H9 (cell line): ENCODE measurements at places on chromosomes 12 and 14.

DNA sequence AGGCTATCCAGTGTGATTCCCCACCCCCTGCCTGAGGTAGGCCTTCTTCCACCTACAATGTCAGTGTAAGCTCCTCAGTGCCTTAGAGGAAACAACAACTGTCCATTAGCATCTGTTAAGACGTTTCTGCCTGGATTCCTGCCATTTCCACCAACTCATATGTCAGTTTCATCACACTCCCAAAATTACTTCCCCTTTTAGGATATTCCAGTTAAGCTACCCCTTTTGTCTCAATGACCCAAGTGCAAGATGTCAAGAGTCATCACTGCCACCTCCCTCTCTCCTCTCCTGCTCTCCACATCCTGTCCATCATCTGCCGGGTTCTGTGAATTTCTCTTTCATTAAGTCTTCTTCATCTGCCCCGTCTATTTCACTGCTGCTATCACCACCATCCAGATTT is 189.4 kb downstream of the DPF3 start:
- no peak for DNase-seq

- DNase-seq: no peak
Measured at GRCh38 chr14:81137316-81137715, 83.4 kb downstream of the GTF2A1 start.

- DNase-seq: no peak
Measured at GRCh38 chr12:27552886-27553560, 29.0 kb downstream of the PPFIBP1 start.

DNA sequence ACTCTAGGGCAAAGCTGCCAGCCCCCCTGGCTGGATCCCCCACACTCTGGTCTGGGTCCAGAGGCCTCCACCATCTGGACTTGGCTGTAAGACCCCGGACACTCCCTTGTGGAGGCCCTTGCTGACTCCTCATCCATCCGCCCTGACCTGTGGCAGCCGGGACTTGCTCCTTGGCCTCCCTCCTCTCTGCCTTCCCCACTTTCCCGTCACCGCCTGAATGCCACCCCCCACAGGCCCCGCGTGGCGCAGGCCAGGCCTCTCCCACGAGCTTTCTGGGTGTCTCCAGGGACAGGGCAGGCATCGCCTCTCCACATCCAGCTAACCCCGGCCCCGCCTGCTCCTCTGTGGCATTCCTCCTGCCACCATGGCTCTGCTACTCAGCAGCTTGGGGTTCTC is 14.1 kb downstream of the JAG2 start:
- DNase-seq: no peak

DNA sequence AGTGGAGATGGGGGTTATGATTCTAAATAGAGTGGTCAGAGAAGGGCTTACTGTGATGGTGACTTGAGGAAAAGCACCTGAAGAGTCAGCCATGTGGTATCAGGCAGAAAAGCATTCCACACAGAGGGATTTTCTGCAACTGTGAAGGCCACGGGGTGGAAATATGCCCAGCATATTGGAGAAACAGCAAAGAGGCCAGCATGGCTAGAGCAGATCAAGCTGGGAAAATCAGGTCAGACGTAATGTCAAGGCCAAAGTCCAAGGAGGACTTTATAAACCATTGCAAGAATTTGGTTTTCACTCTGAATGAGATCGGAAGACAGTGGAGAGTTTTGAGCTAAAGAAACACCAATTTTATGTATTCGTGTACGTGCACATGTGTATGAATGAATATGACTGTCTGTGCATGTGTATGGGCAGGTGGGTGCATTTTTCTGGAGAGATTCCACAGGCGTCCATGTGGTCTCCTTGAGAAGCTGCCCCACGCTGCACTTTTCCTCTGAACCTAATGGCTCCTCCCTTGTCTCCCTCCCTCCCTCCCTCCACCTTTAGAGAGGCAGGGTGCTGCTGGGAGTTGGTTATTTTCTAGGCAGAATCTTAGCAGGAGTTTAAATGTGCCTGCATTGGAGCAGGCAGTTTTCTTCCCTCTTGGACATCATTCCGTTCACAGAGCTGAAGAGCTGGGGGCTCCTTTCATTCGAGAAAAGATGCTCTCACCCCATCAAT is 97.4 kb upstream of the PPP4R3A start:
- no peak for DNase-seq

DNA sequence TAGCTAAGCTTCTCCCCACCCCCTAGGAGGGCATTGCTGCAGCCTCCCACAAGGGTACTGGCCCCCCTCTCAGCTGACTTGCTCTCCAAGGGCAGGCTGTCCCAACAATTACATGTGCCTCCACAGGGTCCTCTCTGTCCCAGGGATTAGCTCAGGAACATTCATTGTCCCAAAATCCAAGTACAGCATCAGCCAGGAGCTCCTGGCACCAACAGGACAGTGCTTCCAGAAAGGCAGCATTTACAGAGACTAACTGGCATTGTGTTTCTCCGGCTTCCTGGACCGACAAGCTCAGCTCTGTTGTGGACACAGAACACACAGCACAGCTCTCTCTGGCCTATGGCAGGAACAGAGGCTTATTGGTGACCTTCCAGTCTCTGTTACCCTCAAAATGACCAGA is 21.7 kb downstream of the ABCD4 start:
- no peak for DNase-seq

GRCh38 chr12:70733385-70733784 is 96.2 kb upstream of the PTPRB start:
- no peak for DNase-seq

DNA sequence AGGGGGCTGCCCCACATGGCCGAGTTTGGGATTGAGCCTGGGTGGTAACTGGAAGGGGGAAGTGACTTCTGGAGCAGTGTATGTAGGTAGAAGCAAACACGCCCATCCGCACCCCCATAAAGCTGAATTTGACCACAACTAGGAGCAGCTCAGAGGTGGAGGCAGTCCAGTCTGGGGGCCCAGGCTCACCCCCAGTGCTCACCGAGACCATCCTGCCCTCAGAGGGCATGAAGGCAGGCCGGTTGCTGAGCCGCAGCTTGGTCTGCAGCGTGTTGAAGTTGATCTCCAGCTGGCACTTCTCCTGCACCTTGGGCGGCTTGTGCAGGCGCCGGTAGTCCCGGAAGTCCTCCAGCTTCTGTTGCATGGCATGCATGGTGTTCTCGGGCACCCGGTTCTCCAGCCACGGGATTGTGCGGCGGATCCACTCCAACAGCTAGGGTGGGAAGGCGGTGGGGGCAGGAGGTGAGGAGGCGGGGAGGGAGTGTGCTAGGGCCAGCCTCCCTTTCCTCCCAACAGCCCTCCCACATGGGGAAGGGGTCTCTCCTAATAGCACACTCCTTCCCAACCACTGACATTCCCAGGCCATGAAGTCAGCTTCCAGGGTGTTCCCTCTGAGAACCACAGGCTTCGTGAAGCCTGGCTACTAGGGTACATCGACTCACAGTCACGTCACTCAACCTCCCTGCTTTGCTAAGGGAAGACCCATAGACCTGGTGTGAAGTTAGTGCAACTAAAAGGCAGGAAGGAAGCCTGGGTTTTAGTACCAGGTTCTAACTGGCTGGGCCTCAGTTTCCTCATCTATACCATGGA is 87.0 kb downstream of the ACTN1 start:
- DNase-seq: no peak

DNA sequence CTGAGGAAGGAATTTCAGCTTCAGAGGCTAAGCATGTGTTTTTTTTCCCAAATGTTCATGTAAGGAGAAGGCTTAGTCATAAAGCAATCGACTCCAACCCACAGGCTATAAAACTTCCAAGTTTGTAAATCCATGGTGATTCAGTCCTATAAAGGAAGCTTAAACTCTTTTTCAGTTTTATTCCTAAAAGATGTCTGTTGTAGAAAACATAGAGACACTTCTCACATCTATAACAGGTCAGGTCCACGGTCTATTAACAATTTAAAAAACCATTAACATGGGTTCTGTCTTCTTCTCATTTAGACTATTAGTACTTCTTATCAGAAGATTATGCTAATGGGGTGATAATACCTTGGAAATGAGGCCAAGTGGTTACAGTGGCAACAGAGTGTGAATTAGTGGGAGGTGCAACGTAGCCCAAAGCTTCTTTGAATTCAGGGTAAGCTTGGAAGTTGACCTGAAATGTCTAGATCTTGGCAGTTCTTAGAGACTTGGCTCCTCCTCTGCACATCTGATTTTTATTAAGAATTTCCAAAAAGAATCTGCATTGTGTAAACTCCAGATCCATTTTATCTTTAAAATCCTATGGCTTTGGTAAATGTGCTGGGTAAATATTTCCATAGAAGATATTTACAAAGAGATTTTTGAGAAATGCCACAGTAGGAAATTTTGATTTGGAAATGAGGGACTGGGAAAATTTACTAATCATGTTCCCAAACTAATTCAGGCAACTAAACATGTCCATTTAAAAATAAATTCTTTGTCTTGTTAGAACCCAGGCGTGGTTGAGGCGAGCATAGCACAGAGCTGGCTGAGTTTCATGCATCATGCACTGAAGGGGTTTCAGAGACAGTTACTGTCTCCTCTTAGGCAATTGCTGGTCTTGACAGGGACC is 86.4 kb downstream of the EML1 start:
- DNase-seq: no peak

GRCh38 chr12:122895320-122895703 is 612 bp downstream of the VPS37B start:
- DNase-seq: no peak

- no peak for DNase-seq
Measured at GRCh38 chr12:1398673-1399072, 195.7 kb downstream of the FBXL14 start.

DNA sequence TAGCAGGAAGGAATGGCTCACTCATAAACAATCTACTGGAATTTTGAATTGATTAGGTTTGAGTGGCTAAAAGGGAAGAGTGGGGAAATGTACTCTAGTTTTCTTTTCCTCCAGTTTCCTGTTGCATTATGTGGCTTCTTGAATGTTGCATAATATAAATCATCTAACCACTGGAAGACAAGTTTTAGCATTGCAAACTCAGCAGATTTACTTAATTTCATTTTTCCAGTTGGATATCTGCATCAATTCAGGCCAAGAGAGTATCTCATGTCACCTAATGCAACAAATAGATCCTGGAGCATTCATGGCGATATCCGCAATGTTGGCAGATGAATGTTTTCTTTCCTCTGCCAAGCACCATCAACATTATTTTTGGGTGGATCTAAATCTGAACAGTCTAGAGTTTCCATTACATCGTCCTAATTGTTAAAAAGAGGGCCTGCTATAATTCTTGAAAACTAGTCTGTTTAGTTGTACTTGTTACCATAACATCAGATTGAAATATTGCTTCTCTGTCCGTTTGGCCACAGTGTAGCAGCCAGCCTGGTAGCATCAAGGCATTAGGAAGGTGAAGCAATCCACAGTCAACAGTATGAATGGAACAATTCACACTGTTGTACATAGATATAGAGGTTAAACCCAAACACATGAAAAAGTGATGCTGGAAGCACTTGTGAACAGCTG is 544.2 kb downstream of the ETNK1 start:
- no peak for DNase-seq

GRCh38 chr14:37623426-37623951 is 28.1 kb downstream of the TTC6 start:
- DNase-seq: no peak

- DNase-seq: peak; percentile 59
Measured at GRCh38 chr12:45284096-45284901, 68.4 kb downstream of the ANO6 start.
